ENCODE measurements at places on chromosomes 5 and 9.
A peak's percentile ranks its signal among the peaks of the same experiment; 100 is the strongest.

GRCh38 chr5:80189201-80189600, 66.6 kb downstream of the SERINC5 start:
- DNase-seq = no peak

- no peak for DNase-seq
Measured at GRCh38 chr5:169631360-169631759, 5.7 kb upstream of the DOCK2 start.

GRCh38 chr5:127111112-127111511, 37.8 kb upstream of the C5orf63 start:
- no peak for DNase-seq

- no peak for DNase-seq
Measured at GRCh38 chr9:108784998-108785397, 70.8 kb downstream of the ACTL7B start.

DNA sequence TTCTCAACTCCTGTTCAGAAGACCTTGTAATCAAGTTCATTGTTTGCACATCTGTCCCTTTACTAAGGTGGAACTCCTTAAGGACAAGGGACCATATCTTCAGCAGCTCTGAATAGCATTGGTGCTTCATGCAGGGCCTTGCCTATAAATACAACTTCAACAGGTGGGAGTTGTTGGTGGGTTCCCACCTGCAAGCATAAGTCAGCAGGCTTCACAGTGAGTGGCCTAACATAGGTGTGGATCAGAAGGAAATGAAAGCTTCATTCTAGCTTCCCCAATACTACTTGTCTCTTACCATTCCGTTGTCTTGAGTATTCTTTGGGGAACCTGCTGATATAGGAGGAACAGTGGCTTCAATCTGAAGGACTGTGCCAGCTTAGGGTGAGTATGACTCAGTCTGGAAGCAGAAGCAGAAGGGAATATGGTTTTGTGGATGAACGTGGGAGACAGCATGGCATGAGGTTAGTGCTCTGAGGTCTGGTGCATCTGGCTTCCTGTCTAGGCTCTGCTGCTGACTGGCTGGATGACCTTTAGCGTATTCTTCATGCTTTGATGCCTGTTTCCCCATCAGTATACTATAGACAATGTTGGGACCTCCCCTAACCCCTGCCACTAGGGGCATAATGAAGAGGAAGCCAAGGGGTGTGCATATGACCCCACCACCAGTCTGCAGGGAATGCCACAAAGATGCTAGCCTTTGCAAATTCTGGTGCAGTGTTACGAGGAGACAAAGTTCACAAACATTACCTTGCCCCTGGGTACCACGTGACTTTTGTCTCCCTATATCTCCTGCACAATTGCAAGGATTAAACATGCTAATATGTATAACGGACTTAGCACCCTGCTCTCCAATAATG, 192.3 kb downstream of the PALM2AKAP2 start:
- peak; percentile 74 for DNase-seq

DNA sequence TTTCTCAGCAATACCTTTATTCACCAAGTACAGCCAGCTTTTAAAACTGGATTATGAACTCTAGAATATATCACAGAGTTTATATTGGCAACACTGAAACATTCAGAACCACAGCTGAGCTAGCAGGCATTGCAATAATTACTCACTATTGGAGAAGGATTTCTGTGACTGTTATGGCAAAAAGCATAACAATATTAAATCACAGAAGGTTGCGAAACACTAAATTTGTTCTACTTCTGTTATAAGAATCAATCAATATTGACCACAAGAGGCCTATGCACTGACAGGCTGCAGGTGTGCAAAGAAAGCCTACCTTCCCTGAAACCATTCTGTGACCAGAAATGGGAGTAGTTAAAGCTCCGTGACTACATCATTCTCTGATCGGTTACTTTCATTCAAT, 59.2 kb downstream of the AP3B1 start:
- no peak for DNase-seq

All from CD4-positive, CD25-positive, alpha-beta regulatory T cell (primary cell).